ENCODE measurements at places on chromosomes 12 and 14. TPM values are rescaled to one million over a fixed set of nuclear protein-coding genes. Genes with fewer than 3 reads are reported as not detected.
A peak's percentile ranks its signal among the peaks of the same experiment; 100 is the strongest.

The TRAF3 gene
- 14.6 TPM for total RNA-seq

The KRT2 gene
- not detected for total RNA-seq

- H3K27ac ChIP-seq = no peak overlapping the region
- no peaks in the 10 kb centered on the region for H3K36me3 ChIP-seq
- no peaks in the 10 kb centered on the region for H3K27me3 ChIP-seq
- no peak for DNase-seq
- H3K4me1 ChIP-seq = no peaks in the 10 kb centered on the region
- H3K4me3 ChIP-seq = no peak overlapping the region
Observed at GRCh38 chr12:19397534-19397933, 41.8 kb upstream of the AEBP2 start.

The LRRC43 gene
- total RNA-seq = 0.66 TPM

The GALC gene
- total RNA-seq = 37.3 TPM

The P2RX2 gene
- 0.29 TPM for total RNA-seq

GRCh38 chr12:56087220-56087619 is 7.3 kb downstream of the ERBB3 start:
- no peak overlapping the region for H3K4me3 ChIP-seq
- peaks cover 9% of the 10 kb centered on the region for H3K4me1 ChIP-seq
- H3K27me3 ChIP-seq = no peaks in the 10 kb centered on the region
- no peaks in the 10 kb centered on the region for H3K36me3 ChIP-seq

DNA sequence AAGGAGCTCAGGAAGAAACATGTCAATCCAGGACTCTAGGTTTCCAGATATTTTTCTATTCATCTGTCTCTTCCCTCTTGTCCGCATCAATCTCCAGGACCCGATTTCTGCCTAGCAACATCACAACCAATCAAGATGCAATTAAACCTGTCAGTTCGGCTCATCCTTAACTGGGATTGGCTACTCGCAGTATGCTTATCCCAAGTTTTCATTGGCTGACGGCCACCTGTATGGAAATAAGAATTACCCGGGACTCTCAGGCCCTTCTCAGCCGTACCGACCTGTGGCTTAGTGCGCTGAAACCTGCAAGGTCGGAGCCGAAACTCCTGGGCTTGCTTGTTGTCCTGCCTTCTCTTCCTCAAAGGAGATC is 20.4 kb upstream of the ATP5MC2 start:
- H3K4me1 ChIP-seq = no peaks in the 10 kb centered on the region
- H3K36me3 ChIP-seq = no peaks in the 10 kb centered on the region
- H3K27me3 ChIP-seq = peaks cover 46% of the 10 kb centered on the region

GRCh38 chr14:88468406-88468805 is 82.9 kb downstream of the SPATA7 start:
- no peaks in the 10 kb centered on the region for H3K36me3 ChIP-seq
- no peaks in the 10 kb centered on the region for H3K4me1 ChIP-seq
- no peaks in the 10 kb centered on the region for H3K27me3 ChIP-seq

- no peaks in the 10 kb centered on the region for H3K27me3 ChIP-seq
- no peak overlapping the region for H3K27ac ChIP-seq
- no peak for DNase-seq
- no peaks in the 10 kb centered on the region for H3K4me1 ChIP-seq
- H3K4me3 ChIP-seq = no peak overlapping the region
Observed at GRCh38 chr12:132079695-132080094, 64.4 kb downstream of the DDX51 start.

- no peaks in the 10 kb centered on the region for H3K36me3 ChIP-seq
- H3K27ac ChIP-seq = no peak overlapping the region
- H3K27me3 ChIP-seq = no peaks in the 10 kb centered on the region
- DNase-seq = no peak
- H3K4me1 ChIP-seq = no peaks in the 10 kb centered on the region
- H3K4me3 ChIP-seq = no peak overlapping the region
Observed at GRCh38 chr14:22232933-22233332, 356.1 kb downstream of the DAD1 start.

GRCh38 chr12:97490141-97490540 is 27.5 kb downstream of the RMST start:
- no peak overlapping the region for H3K27ac ChIP-seq
- H3K4me1 ChIP-seq = no peaks in the 10 kb centered on the region
- no peak for DNase-seq
- H3K27me3 ChIP-seq = no peaks in the 10 kb centered on the region
- H3K36me3 ChIP-seq = no peaks in the 10 kb centered on the region

DNA sequence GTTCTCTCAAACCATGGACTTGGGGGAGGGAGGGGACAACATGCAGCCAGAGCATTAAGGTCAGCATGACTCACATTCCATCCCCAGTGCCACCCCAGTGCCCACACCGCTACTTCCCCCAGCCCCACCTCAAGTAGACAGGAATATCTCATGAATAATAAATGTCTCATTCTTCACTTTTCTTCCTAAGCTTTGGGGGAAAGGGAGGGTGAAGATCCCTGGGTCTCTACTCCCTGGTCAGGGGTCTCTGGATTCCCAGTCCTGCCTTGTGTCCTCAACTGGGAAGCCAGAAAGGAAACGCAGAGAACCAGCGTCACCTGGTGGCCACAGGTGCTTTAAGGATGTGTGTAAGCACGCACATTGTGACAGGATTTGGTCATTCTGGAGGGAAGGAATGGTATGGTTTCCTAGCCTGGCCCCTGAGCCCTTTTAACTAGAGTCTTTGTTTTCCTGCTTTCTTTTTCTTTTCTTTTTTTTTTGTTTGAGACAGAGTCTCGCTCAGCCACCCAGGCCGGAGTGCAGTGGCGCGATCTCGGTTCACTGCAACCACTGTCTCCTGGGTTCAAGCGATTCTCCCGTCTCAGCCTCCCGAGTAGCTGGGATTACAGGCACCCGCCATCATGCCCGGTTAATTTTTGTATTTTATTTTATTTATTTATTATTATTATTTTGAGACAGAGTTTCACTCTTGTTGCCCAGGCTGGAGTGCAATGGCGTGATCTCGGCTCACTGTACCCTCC is 3.4 kb downstream of the GPR84 start:
- H3K4me3 ChIP-seq = no peak overlapping the region
- H3K4me1 ChIP-seq = no peaks in the 10 kb centered on the region
- peak; percentile 76 for DNase-seq
- peak overlapping the region; percentile 93 for H3K27ac ChIP-seq

DNA sequence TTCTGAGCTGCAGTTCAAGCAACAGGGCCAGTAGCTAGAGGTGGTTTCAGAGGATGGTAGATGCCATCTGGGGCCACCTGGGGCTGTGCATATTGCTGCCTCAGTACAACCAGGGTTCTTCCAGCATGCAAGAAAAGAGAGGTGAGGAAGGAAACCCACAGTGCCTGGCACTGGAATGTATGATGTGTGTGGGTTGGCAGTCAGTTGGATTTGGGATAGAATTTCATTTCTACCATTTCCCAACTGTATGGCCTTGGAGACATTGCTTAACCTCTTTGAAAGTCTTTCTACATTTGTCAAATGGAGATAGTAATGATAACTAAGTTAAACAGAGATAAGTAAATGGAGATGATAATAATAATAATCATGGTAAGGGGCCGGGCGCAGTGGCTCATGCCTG is 10.2 kb upstream of the LRRC10 start:
- no peak overlapping the region for H3K4me3 ChIP-seq
- DNase-seq = no peak
- H3K27ac ChIP-seq = no peak overlapping the region
- H3K4me1 ChIP-seq = no peaks in the 10 kb centered on the region

GRCh38 chr12:7188562-7189397 is 706 bp upstream of the PEX5 start:
- peaks cover 5% of the 10 kb centered on the region for H3K4me1 ChIP-seq
- H3K36me3 ChIP-seq = no peaks in the 10 kb centered on the region
- peak overlapping the region; percentile 95 for H3K27ac ChIP-seq
- DNase-seq = peak; percentile 57

The MYF6 gene
- not detected for total RNA-seq

DNA sequence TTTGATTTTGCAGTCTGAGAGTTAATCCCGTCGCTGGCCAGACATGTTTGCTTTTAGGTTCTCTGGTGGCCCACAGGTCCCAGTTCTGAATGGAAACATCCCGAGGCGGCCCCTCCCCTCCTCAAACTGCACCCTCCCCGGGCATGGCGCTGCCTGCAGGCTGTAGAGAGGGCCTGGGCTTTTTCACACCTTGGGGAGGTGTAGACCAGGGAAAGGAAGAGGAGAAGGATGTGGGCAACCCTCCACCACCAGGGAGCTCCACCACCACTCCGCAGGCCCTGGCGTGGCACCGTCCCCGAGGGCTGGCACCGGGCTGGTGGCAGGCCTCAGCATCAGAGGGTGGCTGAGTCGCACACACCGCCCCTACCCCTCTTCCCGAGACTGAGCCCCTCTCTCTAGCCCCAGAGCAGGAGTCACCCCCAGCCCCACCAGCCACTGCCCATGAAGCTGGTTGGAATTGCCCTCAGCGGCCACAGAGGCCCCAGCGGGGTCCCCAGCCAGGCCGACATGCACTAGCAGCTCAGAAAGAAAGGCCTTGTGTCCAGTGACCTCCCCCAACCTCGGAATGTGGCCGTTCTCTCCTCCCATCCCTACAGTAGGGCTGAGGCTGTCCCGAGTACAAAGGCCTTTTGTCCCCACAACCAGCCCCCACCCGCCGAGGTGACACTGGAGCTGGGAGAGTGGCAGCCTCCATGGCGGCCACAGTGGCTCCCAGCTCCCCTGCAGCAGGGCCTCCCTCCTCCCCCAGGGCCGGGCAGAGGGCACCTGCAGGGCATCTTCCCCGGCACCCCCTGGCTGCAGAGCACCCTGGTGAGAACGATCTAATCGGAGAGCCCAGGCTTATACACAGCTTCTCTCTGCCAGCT is 23.5 kb upstream of the INF2 start:
- no peak for DNase-seq
- H3K27me3 ChIP-seq = no peaks in the 10 kb centered on the region
- H3K36me3 ChIP-seq = no peaks in the 10 kb centered on the region
- H3K4me3 ChIP-seq = no peak overlapping the region

DNA sequence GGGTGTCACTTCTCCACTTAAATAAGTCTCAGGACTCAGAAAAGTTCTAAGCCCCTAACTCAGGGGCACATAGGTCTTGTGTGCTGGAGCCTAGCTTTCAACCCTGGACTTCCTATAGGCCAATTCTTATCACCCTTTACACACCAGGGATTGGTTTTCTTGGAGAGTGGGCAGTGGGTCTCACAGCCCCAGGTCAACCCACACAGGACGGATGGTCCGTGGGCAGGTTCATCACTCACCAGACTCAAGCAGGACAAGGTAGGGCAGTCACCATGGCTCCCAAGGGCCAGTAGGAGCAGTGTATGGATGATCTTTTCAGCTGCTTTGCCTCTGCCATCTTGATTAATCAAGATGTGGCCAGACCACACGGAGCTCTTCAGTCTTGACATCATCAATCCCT is 232.5 kb downstream of the SLC41A2 start:
- H3K27ac ChIP-seq = no peak overlapping the region
- H3K27me3 ChIP-seq = no peaks in the 10 kb centered on the region
- H3K4me3 ChIP-seq = no peak overlapping the region
- no peaks in the 10 kb centered on the region for H3K4me1 ChIP-seq
- DNase-seq = no peak
- no peaks in the 10 kb centered on the region for H3K36me3 ChIP-seq

The MANSC1 gene
- 18.7 TPM for total RNA-seq

DNA sequence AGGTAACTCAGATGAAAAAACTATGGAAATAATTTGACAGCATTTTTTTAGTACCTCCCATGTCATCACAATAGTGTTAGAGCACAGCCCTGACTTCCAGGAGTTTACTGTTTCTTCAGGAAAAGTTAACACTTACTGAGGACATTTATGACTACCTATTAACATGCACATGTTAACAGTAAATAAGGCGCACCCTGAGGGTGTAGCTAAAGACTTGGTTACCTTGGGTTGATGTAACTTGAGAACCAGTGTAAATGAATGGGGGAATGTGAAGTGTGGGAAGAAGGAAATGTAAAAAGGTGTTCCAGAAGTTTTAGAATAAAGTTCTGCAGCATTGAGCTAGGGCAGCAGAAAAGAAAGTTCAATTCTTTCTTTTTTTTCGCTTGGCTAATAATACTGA is 366.2 kb downstream of the EGLN3 start:
- no peak overlapping the region for H3K4me3 ChIP-seq
- H3K27me3 ChIP-seq = no peaks in the 10 kb centered on the region
- H3K27ac ChIP-seq = no peak overlapping the region
- H3K36me3 ChIP-seq = no peaks in the 10 kb centered on the region
- no peak for DNase-seq
- H3K4me1 ChIP-seq = no peaks in the 10 kb centered on the region

- peak overlapping the region; percentile 96 for H3K4me3 ChIP-seq
- no peaks in the 10 kb centered on the region for H3K27me3 ChIP-seq
- no peaks in the 10 kb centered on the region for H3K36me3 ChIP-seq
Observed at GRCh38 chr12:106139422-106140171, 843 bp upstream of the NUAK1 start.

GRCh38 chr14:88228522-88229236 is 94.4 kb downstream of the KCNK10 start:
- H3K36me3 ChIP-seq = no peaks in the 10 kb centered on the region
- H3K27me3 ChIP-seq = no peaks in the 10 kb centered on the region
- H3K4me1 ChIP-seq = no peaks in the 10 kb centered on the region
- no peak overlapping the region for H3K27ac ChIP-seq

DNA sequence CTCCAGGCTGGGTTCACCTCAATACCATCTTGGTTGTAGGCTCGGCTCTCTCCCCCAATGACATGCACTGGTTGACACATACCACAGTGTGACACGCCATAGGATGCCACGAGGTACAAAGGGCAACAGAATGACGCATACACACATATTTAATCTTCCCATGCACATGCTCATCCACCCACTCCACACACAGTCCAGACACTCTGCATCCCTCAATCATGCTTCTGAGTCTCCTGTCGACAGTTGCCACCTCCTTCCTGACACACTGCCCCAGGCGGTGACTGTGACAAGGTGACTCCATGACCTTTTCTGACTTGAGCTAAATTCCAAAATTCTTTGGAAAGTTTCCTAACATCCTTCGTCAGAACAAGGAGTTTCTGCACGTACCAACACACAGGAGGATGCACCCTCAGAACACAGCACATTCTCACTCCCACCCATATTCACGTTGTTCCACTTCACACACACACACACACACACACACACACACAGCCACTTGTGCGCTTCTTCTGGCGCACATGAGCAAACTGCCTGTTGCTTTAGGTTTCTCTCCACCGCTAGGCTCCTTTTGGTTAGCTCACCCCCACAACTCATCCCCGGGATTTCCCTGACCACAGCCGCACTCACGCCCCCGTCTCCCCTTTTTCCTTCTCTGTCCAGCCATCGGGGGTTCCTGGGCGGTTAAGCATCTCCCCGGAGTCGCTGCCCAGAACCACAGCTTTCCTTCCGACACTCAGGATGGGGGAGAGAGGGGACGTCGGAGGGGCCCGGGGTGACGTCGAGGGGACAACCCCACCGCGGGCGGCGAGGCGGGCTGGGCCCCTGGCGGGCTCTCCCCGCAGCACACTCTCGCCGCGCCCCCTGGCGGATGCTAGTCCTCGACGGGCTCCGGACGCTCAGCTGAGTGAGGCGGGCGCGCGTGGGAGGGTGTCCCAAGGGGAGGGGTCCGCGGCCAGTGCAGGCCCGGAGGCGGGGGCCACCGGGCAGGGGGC is 536 bp upstream of the WNT1 start:
- H3K4me1 ChIP-seq = peaks cover 18% of the 10 kb centered on the region
- H3K36me3 ChIP-seq = no peaks in the 10 kb centered on the region
- no peak for DNase-seq
- peak overlapping the region; percentile 42 for H3K4me3 ChIP-seq
- H3K27ac ChIP-seq = no peak overlapping the region
